ENCODE measurements at places on chromosomes 11 and 22. TPM values are rescaled to one million over a fixed set of nuclear protein-coding genes. Genes with fewer than 3 reads are reported as not detected.

Gene MUC6
- total RNA-seq: not detected

Gene SYT9
- not detected for total RNA-seq

Gene GTSE1
- 1.3 TPM for total RNA-seq

Gene BTBD18
- total RNA-seq: not detected

Gene SMPD1
- 43.7 TPM for total RNA-seq

Gene GNB1L
- total RNA-seq: 8.2 TPM

Gene TMEM126A
- 22.3 TPM for total RNA-seq

Gene C11orf65
- total RNA-seq: 0.37 TPM

Gene TRIM29
- not detected for total RNA-seq

Gene SCN4B
- total RNA-seq: not detected

Gene VSTM5
- total RNA-seq: not detected

Gene ARHGEF17
- total RNA-seq: 0.47 TPM

Gene GAL
- total RNA-seq: not detected

Gene PAX6
- total RNA-seq: not detected

Gene SOX6
- 0.05 TPM for total RNA-seq

Gene OR10D3
- total RNA-seq: not detected

Gene CARD10
- total RNA-seq: not detected

Gene GDPD4
- not detected for total RNA-seq

Gene SAA2
- 0.62 TPM for total RNA-seq

Gene TMPRSS4
- not detected for total RNA-seq

Gene PDGFB
- total RNA-seq: 1.7 TPM

Gene KREMEN1
- 0.10 TPM for total RNA-seq

Gene CYTH4
- 153 TPM for total RNA-seq

Gene APBB1
- 95.8 TPM for total RNA-seq

Gene RCN1
- total RNA-seq: 7.8 TPM

Gene GSTP1
- total RNA-seq: 55.7 TPM

Gene APLNR
- not detected for total RNA-seq

Gene SUSD2
- 0.81 TPM for total RNA-seq

Gene APOA5
- not detected for total RNA-seq

Gene SLC43A1
- 12.8 TPM for total RNA-seq

Gene LYVE1
- total RNA-seq: not detected

Gene MIOX
- total RNA-seq: not detected

Gene SPCS2
- total RNA-seq: 73.2 TPM

Gene ASRGL1
- 0.57 TPM for total RNA-seq

Gene VSIG10L2
- total RNA-seq: not detected

Gene CNTN5
- total RNA-seq: not detected

Gene MS4A10
- not detected for total RNA-seq

Gene TTC36
- total RNA-seq: not detected

Gene OR5B3
- not detected for total RNA-seq

Gene USP2
- 1.6 TPM for total RNA-seq

Gene UCP3
- total RNA-seq: 5.6 TPM

Gene DRICH1
- not detected for total RNA-seq

Gene RBMXL2
- not detected for total RNA-seq

Gene GP1BB
- 6.4 TPM for total RNA-seq

Gene ANGPTL5
- total RNA-seq: not detected
